ENCODE measurements at places on chromosomes 6 and 20. TPM values are rescaled to one million over a fixed set of nuclear protein-coding genes. Genes with fewer than 3 reads are reported as not detected.

Gene CD83
- 19.7 TPM for total RNA-seq

Gene NKX2-4
- not detected for total RNA-seq

Gene HDGFL1
- not detected for total RNA-seq

Gene CDSN
- not detected for total RNA-seq

Gene FNDC11
- 4.1 TPM for total RNA-seq

Gene CDH22
- total RNA-seq = 1.6 TPM

Gene IRAK1BP1
- total RNA-seq = 35.4 TPM

Gene XKR7
- total RNA-seq = 18.2 TPM

Gene HTR1E
- total RNA-seq = 0.63 TPM

Gene HLA-G
- not detected for total RNA-seq

Gene UBD
- not detected for total RNA-seq

Gene C6orf89
- 34.1 TPM for total RNA-seq

Gene AARS2
- 20.0 TPM for total RNA-seq

Gene ZNF334
- 37.6 TPM for total RNA-seq

Gene DNAH8
- under 0.01 TPM for total RNA-seq

Gene ESF1
- 21.0 TPM for total RNA-seq

Gene LSM2
- 15.3 TPM for total RNA-seq

Gene RAD21L1
- total RNA-seq = not detected

Gene NPEPL1
- total RNA-seq = 28.2 TPM

Gene FAM210B
- total RNA-seq = 12.5 TPM

Gene IL20RA
- not detected for total RNA-seq

Gene CTAGE9
- total RNA-seq = not detected

Gene BPIFB2
- total RNA-seq = not detected

Gene SLC13A3
- total RNA-seq = 13.1 TPM

Gene GTSF1L
- total RNA-seq = not detected

Gene CCN6
- total RNA-seq = not detected

Gene C6orf118
- 23.5 TPM for total RNA-seq

Gene TINAG
- total RNA-seq = not detected

Gene MRPL2
- total RNA-seq = 10.3 TPM

Gene SLC17A3
- not detected for total RNA-seq

Gene MAP7
- 9.4 TPM for total RNA-seq

Gene MOXD1
- total RNA-seq = 26.9 TPM

Gene TBXT
- total RNA-seq = not detected

Gene ADRM1
- 36.3 TPM for total RNA-seq

Gene EYA2
- total RNA-seq = 0.94 TPM

Gene METTL24
- 1.6 TPM for total RNA-seq

Gene SAPCD1
- total RNA-seq = 1.3 TPM

Gene F13A1
- 2.5 TPM for total RNA-seq

Gene HCK
- total RNA-seq = 2.2 TPM

Gene MICA
- total RNA-seq = 0.63 TPM

Gene CDH4
- total RNA-seq = 44.4 TPM

Gene SLC16A10
- total RNA-seq = 10.3 TPM

Gene APOM
- total RNA-seq = 2.2 TPM

Gene SPATS1
- total RNA-seq = not detected

Gene SLC22A3
- total RNA-seq = 1.3 TPM

Gene HLA-DQB2
- not detected for total RNA-seq

Gene FLRT3
- 21.9 TPM for total RNA-seq

Gene SCGN
- 17.2 TPM for total RNA-seq
